CD4-positive, alpha-beta T cell treated with Interleukin-6 at 100 ng/mL for 8 hours (primary cell): ENCODE measurements at places on chromosomes 4 and X.
A peak's percentile ranks its signal among the peaks of the same experiment; 100 is the strongest.

DNA sequence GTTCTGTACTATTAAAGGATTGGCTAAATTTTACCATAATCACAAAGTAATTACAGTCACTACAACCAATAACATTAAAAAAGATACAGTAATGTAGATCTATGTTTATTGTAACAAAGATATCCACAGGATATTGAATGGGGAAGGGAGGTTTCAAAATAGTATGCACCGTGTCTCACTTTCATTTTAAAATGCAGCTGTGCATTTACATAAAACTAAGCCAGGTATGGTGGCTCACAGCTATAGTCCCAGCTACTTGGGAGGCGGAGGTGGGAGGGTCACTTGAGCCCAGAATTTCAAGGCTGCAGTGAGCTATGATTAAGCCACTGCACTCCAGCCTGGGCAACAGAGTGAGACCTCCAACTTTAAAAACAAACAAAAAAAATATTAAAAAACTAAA, 8.5 kb downstream of the SRP72 start:
- no peak for DNase-seq

- DNase-seq, result peak; percentile 66
Observed at GRCh38 chr4:68375667-68376559, 26.0 kb upstream of the YTHDC1 start.

DNA sequence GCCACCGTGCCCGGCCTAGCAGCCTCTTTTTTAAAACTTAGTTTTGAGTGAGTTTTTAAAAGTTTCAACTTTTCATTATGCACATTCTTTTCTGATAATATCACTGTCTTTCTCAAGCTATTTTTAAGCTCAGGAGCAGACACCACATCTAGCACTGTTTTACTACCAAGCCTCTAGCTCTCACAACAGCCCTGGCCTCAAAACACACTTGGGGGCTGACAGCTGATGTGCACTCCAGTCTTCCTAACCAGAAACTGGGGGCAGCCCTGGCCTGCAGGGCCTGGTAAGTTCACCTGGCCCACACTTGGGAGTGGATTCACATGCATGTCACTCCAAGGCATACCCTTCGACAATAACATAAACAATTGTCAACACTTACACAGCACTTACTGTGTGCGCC, 34.0 kb downstream of the CENPU start:
- no peak for DNase-seq

DNA sequence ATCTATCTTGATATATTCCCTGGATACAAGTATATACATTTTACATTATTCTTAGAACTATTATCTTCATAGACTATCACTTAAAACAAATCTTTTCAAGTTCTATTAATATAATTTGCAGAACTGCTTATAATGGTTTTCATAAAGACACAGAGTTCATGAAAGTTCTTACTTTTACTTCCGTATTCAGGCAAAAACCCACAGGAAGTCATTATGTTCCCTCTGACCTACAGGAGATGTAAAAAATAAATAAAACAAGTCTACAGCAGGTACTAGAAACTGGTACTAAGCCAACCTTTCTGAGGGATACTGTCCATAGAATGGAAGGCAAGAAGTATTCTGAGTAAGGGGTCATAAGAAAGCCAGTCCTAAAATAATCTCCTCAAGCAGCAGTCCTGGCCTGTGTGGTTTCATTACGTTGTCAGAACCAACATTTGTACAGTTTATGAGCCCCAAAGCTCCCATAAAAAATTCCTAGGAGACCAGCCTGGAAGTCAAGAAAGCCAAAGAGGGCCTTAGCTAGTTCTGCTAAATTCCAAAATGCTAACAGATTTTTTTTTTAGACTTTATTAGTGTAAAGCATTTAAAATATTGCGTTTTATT, 68.6 kb downstream of the CAMK2D start:
- peak; percentile 9 for DNase-seq

GRCh38 chr4:139018971-139019758, 3.6 kb downstream of the NOCT start:
- DNase-seq, result no peak

DNA sequence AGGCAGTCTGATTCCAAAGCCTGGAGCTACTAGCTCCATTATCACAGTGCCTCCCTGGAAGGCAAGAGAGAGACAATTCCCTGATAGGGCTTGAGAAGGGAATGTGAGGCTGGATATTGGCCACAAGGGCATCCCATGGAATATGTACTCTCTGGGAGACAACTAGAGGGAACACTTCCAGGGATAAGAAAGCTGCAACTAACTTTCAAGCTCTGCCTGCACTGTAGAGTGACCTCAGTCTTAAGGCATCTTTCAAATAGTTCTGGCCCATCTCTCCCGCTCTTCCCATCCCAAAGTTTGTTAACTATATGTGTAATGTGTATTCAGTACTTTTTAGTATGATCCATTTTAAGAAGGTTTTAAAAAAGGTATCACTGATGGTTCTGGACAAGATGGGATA, 13.1 kb upstream of the RNF212 start:
- no peak for DNase-seq

GRCh38 chr4:125235971-125236370, 78.8 kb upstream of the FAT4 start:
- no peak for DNase-seq

DNA sequence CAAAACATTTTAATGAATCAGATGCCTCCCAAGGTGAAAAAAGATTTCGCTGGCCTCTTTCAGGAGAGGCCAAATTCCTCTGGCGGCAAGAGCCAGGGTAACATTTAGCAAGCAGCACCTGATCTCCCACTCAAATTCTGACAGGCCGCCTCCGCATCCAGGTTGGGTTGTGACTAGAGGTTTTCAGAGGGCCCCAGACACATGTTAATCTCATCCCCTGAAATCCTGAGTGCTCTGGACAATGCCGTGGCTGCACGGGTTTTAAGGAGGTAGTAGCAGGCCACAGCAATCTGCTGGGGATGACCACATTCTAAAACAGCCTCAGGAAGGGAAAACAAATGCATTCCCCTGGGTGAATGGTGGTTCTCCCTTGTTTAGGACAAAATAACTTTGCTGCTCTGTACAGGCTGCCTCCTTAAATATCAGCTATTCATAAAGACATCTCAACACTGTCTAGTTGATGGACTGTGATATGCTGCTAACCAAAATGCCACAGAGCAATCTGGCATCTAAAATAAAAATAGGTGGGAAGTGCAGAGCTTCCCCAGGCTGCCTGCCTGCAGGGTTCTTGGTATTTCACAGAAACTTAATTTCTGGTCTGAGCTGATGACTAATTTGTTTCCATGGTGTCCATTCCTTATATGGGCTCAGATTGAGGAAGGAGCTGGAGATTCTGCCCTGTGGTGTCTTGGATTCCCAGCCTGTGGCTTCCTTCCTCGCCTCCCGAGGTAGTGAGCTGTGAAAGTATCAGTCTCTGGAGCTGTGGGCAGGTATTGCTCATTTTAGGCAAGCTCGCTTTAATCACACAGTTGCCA, 202.0 kb downstream of the DCLK2 start:
- DNase-seq, result no peak

- DNase-seq, result no peak
Observed at GRCh38 chrX:46953597-46953996, 41.4 kb downstream of the JADE3 start.

GRCh38 chrX:96989830-96990571, 106.3 kb downstream of the RPA4 start:
- no peak for DNase-seq

GRCh38 chrX:53717205-53717604, 30.7 kb upstream of the HUWE1 start:
- DNase-seq, result no peak

DNA sequence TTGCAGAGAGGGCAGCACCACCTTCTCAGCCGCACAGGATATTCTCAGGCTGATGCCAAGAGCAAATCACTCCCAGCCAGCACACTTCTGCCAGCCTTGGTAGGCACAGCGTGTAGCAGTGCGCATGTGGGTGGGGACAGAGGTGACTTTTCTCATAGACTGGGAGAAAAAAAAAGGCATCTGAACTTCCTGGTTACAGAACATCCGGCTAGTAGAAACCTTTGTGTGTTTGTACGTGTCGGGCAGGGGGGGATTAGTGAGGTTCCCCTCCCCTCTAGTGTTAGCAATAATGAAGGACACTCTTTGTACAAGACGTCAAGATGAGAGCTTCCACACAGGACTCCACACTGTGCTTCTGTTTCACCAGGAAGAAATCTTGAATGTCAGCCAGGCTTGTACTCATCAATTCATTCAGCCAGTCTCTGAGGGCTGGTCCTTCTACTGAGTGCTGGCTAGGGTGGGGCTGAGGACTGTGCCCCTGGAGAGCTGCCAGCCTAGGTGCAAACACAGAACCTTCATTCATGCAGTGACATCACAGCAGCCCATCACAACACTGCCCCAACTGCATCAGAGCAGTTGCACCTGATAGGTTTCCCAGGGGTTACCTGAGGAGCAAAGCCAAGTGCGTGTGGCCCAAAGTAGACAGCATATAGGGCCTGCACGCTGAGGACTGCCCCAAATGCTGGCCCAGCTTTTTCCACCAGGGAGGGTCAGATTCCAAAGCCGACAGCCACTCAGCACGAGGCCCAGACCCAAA, 34.7 kb downstream of the SLC25A5 start:
- peak; percentile 38 for DNase-seq

GRCh38 chr4:164383058-164383357, 370.9 kb upstream of the SMIM31 start:
- DNase-seq, result no peak

GRCh38 chr4:161714022-161714751, 449.6 kb downstream of the FSTL5 start:
- no peak for DNase-seq

- peak; percentile 57 for DNase-seq
Observed at GRCh38 chrX:118528071-118528737, 32.6 kb downstream of the DOCK11 start.

DNA sequence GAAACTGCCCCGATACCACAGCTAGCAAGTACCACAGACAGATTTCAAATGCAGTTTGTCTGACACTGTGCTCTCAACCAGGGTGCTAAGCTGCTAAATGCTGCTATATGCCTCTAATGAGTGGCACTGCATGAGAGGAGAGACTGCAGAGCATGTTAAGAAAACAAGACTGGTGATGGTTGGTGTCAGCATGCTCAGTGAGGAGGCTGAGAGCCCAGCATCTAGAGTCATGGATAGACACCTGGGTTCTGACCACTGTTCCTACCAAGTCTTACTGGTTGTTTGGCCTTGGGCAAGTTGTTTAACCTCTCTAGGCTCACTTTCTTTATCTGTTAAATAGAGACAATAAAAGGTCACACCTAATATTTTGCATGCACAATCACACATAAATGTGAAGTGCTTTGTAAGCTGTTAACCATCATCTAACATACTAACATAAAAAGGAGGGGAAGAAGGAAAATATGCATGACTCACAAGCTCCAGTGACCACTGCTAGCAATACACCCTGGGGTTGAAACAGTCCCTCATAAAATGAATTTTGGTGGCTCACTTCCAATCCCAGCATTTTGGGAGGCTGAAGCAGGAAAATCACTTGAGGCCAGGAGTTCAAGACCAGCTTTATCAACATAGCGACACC, 20.7 kb downstream of the HHIP start:
- no peak for DNase-seq

- DNase-seq, result no peak
Observed at GRCh38 chrX:148930206-148930729, 429.9 kb downstream of the AFF2 start.

GRCh38 chr4:5012958-5013357, 6.3 kb downstream of the CYTL1 start:
- DNase-seq, result no peak

DNA sequence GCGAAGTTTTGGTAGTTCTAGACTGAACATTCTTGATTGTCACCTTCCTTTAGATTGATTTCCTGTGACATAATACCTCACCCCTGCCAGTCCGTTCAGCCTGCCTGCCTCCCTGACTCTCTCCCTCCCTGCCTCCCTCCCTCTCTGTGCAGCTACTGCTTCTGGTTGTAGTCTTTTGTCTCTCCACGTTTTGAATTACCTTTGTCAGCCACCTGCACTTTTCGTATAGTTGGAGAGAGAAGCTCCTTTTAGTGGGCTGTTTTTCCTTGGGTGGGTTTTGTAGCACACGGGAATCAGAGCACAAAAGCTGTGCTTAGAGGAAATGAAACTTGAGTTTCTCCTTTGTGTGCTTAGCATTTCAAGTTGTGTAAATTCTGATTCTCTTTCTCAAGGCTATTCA, 32.6 kb upstream of the MSMO1 start:
- DNase-seq, result peak; percentile 24

DNA sequence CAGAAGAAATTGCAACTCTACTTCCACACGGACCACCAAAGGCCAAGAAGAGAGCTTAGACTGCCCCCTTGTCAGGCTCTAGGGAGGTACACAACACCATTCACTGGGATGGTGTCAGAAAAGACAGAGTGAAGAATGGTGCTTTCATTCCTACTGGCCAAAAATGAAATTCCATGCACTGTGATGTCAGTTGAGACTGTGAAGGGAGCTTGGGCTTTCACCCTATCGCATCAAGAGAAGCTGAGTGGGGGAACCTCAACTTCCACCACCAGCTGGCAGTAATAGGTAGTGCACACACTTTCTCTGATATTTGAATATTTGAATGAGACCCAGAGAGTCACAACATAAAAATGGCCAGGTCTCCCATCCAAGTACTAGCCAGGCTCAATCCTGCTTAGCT, 65.9 kb downstream of the ZNF711 start:
- no peak for DNase-seq

DNA sequence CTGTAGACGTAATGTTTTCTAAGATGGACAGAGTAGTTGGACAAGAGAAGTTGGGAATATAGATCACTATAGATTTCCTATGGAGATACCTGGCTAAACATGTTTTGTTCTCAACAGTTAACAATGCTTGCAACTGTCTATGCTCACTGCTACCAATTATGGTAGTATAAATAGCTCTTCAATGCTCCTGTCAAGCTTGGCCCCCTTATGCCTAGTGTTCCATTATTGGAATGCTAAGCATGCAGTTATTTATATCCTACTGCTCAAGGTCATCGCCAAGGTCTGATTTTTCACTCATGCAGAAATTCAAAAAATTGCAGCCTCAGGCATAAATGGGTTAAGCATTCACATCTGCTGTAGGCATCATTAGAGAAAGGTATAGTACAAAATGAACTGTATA, 519.0 kb downstream of the IL15 start:
- no peak for DNase-seq

DNA sequence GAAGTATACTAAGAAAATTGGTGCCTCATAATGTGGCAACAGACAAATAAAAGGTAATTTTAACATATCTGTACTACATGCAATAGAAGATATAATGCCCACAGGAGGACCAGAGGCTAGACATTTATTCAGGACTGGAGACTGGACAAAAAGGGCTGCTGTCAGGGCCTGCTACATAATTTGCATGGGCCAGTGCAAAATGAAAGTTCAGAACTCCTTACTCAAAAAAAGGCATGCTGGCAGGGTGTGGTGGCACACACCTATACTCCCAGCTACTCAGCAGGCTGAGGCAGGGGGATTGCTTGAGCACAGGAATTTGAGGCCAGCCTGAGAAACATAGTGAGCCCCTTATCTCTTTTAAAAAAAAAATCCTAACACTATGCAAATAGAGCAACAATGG, 12.4 kb upstream of the MAOA start:
- no peak for DNase-seq

DNA sequence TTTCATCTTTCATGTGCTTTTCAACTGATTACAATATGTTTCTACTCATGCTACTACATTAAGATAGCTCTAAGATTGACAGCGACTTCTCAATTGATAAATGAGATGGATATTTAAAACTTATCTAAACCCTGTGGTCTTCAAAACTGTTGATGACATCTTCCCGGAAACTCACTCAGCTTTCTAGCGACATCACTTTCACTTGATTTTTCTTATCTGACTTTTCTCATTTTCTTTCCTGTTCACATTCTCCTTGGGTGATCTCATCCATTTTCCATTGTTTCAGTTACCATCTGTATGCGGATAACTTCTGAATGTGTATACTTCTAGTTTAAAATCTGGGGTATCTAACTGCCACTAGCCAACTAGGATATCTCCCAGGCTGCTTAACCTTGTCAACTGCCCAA, 3.1 kb downstream of the POLR2B start:
- no peak for DNase-seq
